Activated CD8-positive, alpha-beta memory T cell treated with anti-CD3 and anti-CD28 coated beads, Interleukin-2, amount 50 U/mL, for 4 hours (primary cell): ENCODE measurements at places on chromosomes 13 and 19.

- no peak for DNase-seq
These were observed 12.7 kb upstream of the FREM2 start for GRCh38 chr13:38674208-38674607.

DNA sequence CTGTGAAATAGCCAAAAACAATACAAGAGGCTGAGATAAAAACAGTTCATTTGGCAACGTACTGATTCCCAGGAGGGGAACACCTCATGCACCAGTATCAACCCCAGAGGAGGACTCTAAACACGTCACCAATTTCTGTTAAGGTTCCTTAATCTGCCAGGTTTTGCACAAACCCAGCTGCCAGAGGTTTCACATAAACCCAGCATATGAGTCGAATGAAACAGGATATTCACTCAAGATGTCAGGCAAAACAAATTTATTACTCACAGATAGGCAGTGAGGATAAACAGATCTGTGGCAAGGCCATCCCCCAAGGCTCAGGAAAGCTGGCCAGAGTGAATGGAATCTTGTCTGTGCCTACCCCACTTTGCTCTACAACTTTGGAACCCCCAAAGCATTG lies 210.9 kb downstream of the GPC5 start:
- no peak for DNase-seq

DNA sequence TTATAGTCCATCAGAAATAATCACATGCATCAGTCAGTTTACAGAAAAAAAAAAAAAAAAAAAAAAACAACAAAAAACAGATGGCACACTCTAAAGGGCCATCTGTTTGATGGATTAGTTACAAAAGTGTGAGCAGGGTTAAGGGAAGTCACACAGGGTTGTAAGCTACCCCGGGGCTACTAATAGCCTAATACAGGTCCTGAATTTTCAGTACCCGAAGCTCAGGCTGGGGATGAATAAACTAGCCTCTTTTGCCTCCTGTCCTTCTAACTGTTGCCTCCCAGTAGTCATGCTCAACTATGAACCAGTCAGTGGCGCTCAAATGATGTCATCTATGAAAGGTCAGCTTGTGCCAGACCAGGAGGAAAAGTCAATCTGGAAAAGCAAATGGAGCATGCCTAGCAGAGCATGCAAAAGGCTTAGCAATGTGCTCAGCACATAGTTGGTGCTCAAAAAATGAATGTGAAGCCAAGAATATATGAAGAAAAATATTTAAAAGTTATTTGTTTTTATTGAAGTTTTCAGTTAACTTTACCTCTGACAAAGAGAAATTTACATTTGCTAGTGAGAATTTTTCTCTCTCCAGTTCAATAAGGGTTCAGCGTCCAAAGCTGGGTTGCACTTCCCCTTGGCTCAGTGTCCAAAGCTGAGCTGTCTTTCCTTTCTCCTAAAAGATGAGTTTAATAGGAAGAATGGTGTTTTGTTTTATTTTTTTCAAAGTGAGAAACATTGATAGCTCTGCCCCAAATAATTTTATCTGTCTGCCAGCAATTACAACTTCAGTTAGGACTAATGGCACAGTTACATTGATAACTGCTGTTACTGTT lies 30.8 kb upstream of the LRCH1 start:
- DNase-seq = no peak

- no peak for DNase-seq
These were observed 101.9 kb downstream of the LIG4 start for GRCh38 chr13:108113407-108113806.

DNA sequence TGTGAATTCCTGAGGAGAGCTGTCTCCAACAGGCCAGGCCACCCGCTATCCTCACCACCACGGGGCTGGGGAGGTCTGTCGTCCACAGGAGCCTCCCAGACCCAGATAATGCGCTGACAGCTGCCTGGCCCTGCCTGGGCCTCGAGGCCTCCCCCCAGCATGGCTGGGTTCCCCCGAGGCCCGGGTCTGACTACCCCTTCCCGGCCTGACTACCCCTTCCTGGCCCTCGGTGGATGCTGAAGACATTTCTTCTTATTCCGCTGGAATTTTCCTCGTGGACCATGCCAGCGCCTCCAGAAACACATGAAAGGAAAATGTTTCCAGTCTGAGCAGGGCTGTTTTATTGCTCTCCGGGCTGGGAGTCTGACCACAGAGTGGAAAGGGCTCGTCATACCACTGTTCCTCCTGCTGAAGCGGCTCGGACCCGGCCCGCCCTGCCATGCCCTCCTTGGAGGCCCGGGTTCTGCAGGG lies 16.8 kb upstream of the COMP start:
- no peak for DNase-seq

DNA sequence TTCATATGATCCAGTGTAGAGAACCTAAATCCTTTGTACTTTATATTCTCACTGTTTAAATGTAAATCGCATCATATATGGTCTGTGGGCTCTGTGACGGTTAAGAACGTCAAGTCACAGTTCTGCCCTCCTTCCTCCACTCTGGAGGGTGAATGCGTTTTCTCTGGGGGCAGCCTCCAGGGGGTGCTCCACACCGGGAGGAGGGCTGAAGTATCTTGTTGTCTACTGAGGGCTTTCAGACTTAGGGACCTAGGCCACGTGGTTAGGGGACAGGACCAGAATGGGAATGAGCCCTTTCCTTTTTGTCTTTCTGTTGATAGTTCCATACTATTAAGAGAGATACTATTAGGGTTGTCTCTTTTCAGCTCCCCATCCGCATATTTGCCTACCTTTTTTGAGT lies 504.9 kb downstream of the FGF9 start:
- no peak for DNase-seq

DNA sequence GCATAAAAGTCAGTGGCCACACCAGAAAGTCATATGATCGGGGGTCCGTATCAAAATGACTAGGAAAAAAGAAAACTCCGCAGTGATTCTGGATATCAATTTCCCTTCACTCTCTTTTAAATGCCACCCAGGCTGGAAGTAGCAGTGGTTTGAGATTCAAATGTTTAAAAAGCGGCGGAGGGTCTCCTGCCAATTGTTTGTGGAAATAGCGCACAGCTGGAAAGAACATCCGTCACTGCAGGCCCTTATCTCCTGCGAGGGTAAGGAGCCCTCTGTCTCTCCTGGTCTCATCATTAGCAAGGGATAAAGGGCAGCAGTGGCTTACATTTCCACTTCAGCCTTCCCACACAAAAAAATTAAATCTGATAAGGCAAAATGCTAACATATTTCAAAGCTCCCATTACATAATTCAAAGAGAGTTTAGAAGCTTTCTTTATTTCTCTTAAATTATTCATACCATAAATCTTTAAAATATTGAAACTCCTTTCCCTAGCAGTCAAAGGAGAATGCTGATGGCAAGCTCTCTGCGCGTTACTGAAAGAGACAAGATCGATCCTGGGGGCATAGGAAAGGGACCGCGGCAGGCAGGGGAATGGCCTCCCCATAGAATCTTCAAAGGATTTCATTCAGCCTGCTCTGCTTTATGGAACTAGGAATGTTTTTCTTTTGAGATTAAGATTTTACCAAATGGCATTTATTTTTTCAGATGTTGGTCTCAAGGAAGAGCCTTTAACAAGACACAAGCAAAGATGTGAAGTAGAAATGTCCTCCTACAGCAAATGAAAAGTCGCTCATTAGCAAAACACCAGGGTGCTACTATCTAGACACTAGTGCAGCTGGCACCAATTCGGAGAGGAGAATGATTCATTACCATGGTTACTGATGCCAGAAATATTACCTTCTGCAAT lies 35.0 kb downstream of the AMER2 start:
- DNase-seq = no peak

DNA sequence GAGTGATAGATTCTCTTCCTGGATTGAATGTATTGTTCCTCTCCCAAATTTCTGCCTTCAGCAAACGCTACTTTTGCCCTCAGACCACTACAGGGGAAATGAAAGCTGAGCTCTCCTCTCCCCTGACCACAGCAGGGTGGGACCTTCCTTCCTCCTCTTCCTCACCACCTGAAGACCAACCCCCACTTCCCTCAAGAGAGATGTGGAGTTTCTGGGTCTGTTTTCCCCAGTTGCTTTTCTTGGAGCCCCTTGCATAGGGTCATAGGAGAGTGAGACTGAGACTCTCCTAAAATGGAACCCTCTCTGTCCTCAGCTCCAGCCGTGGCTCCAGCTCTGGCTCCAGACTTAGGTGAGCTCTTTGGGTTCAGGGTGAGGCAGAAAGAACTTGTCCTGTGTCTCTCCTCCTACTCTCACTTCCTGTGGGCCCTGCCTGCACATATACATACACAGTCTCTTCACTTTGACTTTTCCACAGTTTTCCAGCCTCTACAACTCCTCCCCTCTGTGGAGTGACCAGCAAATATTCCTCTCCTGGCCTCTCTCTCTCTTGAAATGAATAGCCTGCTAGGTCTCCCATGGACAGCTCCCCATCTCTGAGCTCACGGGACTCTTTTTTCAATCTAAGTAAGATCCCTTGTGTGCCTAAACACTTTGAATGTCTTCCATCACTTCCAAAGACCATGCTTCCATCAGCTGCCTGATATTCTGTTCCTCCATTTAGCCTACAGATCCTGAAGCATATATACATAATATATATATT lies 19.2 kb upstream of the ZNF175 start:
- no peak for DNase-seq

DNA sequence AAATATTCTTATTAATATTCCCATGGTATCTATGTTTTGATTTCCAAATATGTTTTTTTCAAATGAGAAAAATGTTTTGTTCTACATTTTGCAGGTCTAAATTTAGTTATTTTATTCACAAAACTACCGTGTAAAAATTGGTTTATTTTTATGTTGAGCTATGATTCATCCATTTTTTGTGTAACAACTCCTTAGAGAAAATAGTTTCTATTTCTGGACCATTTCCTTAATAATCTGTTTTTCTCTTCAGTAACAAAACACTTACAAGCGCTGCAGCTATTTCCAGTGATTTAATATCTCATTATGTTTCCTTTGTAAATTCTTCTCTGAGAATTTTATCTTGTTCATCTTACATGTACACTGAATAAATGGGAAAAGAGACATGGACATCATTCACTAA lies 550.7 kb upstream of the SLITRK5 start:
- no peak for DNase-seq

GRCh38 chr13:94705081-94706030 lies 7.0 kb downstream of the SOX21 start:
- no peak for DNase-seq

DNA sequence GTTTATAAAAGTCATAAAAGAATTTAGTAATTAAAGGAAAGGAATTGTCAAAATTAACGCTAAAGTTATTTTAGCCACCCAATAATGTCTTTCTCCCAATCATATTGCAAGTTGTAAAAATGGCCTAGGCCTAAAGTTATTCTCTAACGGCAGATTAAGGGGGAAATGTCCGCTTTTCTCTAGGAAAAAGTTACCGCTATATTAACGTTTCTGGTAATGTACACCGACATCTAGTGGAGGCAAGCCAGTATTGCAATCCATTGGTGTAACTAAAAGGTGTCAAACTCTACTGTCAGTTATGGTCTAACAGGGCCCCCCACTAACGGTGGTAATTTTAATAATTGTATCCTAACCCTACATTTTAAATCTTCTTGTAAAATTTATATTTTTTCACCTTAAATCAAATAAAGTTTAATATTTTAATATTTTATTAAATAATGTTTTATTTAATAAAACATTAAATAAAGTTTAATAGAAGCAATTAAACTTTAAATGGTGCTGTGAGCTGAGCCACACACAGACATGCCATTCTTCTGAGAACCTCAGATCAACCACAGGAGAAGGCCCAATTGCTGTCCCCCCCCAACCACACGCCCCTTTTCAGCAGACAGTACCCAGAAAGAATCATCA lies 35.9 kb upstream of the ZSCAN5A start:
- peak; percentile 50 for DNase-seq

DNA sequence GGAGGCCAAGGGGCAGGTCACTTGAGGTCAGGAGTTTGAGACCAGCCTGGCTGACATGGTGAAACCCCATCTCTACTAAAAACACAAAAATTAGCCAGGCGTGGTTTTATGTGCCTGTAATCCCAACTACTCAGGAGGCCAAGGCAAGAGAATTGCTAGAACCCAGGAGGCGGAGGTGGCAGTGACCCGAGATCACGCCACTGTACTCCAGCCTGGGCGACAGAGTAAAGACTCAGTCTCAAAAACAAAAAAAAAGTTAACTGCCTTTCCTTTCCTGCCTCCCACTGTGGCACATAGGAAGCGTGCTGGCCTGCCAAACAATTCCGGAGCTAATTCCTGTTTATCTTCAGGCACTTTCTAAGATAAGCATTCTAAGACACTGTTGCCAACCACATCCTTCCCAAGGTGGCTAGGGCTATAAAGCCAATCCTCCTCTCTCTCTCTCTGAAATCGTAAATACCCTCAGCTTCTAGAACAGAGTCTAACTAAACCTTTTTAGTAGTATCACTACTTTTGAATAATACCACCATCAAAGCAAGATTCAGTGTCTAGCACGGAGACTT lies 21.6 kb downstream of the SLC25A30 start:
- DNase-seq = no peak
